Umbilical cord (tissue), 2 donors: ENCODE measurements at places on chromosomes 7 and 10. TPM values are rescaled to one million over a fixed set of nuclear protein-coding genes. Genes with fewer than 3 reads are reported as not detected.

The AKR1C8 gene
- total RNA-seq = 2.9 TPM

DNA sequence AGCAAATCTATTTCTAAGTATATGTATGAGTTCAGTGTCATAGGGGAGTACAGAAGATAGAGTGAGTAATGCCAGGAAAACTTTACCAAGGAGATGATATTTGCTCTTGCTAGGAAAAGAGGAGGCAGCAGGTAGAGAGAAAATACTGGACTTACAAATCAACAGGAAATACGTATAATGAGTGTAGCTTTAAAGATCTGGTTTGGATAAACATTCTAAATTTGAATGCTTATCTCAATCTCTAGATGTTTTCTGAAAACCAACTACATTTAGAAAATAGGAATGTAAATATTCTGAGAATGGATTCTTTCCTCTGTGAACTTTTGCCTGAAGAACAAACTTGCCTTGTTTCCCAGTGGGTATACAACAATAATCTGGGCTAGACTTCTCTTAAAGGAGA is 46.9 kb upstream of the GNAI1 start:
- DNase-seq = no peak

- DNase-seq = peak; percentile 91
Observed at GRCh38 chr10:124736491-124737136, 7.6 kb downstream of the FAM53B start.

The CTAGE4 gene
- 17.8 TPM for total RNA-seq

DNA sequence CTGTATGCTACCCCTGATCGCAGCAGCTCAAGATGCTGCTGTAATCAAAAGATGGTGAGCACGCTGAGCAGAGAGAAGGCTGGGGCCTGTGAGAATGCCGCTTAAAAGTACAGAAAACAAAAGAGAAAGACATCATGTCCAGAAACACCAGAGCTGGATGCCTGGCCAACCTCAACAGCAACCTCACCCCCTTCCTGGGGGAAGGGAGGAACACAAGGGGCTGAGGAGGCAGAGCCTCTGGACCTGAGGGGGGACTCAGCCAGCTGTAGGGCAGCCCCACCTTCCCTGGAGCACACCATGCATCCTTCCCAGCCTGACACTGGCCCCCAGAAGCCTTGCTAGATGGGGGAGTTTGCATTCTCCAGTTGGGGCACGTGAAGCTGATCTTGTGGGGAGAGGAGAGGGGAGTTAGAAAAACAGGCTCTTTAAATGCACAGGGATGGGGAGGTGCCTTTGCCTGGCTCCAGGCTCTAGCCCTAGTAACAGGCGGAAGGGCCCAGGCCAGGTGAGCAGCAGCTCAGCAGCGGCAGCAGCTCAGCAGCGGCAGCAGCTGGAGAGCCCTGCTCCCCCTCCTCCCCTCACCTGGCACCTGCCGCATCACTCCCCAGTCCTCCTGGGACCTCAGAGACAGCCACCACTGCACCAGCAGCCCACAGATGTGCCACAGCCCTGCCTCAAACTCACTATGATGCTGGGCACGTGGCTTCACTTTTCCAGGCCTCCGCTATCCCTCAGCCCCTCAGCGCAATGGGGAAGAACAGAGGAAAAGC is 156.3 kb downstream of the NEURL1 start:
- no peak for DNase-seq

DNA sequence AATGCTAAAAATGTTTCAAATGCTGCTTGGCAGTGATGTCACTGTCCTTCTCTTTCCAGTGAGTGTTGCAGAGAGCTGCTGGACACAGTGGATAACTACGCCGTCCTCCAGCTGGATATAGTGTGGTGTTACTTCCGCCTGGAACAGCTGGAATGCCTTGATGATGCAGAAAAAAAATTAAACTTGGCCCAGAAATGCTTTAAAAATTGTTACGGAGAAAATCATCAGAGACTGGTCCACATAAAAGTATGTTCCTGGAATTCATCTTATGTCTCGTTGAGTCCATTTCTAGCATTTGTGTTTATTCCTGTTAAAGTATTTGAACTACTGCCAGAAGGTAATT is 25.2 kb downstream of the NUB1 start:
- peak; percentile 87 for DNase-seq

The GPR37 gene
- total RNA-seq = 1.2 TPM

GRCh38 chr10:21336476-21337170 is 188.9 kb downstream of the SKIDA1 start:
- DNase-seq = peak; percentile 95

DNA sequence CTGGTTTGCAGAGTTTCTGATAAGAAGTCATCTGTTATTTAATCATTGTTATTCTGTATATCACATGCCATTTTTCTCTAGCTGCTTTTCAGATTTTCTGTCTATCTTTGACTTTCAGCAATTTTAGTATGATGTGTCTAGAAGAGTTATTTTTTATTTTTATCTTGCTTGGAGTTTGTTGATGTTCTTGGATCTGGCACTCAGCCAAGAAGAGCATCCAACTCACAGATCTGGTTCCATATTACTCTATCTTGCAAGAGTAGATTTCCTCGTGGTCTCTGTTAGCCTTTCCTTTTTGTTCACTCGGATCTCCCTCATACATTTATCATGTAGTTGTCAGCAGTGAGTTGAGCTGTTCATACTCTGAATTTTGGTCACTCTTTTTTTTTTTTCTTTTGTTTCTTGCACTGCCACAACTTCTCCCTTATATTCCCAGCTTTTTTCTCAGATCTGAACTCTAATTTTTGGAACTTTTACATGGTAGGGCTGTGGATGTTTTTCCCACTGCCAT is 54.8 kb upstream of the CALCR start:
- DNase-seq = no peak

DNA sequence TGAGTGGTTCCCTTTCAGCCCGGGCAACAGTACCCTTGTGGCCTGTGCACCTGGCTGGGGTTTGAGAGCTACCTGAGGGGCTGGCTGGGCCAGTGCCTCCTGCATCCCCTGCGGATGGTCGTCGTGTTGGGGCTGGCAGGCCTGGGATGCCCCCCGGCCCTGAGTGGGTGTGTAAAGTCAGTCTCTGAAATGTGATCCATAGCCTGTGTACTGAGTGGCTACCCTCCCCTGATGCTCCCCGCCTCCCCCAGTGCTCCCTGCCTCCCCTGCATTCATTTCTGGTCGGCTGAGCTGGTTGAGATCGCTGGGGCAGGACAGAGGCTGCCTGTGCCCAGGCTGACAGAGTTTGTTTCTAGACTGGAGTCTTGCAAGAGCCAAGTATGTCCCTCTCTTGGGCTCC is 9.3 kb downstream of the ZNF316 start:
- DNase-seq = no peak

- peak; percentile 73 for DNase-seq
Observed at GRCh38 chr10:110005719-110006118, 2.1 kb upstream of the ADD3 start.

The CUBN gene
- total RNA-seq = 1.4 TPM

GRCh38 chr10:91201213-91201996 is 19.1 kb upstream of the PCGF5 start:
- DNase-seq = no peak

GRCh38 chr10:101310529-101311184 is 43.3 kb upstream of the BTRC start:
- peak; percentile 61 for DNase-seq

DNA sequence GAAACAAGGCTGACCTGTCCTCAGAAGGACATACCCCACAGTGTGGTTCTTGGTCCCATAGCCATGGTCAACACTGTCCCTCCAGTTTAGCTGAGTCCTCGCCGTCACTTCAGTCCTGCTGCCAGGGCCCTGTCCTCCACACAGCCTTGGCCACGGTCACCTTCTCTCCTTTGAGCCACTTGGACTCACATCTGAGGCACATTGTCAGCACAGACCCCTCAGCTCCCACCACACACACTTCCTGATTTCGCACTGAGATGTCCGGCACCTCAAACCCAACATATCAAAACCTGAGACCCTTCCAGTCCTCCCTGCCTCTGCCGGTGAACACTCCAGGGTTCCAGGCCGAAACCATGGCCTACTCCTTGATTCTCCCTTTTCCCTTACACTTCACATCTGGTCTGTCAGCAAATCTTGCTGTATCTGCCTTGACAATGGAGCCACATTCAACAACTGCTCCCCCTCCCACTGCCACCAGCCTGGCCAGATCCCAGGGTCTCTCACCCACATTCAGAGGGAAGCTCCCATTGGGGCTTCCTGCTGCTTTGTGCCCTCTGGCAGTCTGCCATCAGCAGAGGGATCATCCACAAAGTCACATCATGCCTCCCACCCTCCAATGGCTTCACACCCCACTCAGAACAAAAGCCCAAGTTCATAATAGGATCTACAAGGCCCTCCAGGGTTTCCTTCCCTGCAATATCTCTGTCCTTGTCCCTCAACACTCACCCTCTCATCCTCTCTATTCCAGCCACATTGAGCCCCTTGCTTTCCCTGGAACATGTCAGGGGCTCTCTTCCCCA is 219.6 kb upstream of the SHH start:
- no peak for DNase-seq

The NME8 gene
- not detected for total RNA-seq

DNA sequence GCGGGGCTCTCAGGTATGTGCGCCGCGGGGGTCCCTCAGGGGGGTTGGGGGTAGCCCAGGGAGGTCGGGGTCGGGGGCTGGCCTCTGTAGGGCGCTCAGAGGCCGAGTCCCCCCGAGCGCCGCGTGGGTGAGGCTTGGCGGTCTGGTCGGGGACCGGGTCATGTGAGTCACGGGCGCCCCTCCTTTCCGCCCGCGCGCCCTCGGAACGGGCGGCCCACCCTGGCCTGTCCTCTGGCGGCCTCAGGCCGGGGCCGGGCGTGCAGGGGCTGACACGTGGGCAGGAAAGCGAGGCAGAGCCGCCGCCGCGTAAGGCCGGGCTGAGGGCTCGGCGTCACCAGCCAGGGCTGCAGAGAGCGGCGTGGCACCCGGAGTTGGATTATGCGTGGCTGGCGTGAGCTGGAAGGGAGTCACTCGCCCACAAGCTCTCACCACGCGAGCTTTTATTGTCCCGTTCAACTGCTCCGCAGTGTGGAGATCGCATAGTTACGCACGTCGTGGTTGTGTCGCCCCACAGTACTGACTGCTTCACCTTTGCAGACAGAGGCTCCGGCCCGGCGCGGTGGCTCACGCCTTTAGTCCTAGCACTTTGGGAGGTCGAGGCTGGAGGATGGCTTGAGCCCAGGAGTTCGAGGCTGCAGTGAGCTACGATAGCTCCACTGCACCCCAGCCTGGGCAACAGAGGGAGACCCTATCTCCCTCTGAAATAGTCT is 385 bp downstream of the SHLD2 start:
- DNase-seq = peak; percentile 90

The NRCAM gene
- total RNA-seq = 8.9 TPM

- no peak for DNase-seq
Observed at GRCh38 chr7:70372768-70373515, 759.0 kb upstream of the GALNT17 start.

GRCh38 chr10:484925-485661 is 204.4 kb downstream of the DIP2C start:
- DNase-seq = no peak

DNA sequence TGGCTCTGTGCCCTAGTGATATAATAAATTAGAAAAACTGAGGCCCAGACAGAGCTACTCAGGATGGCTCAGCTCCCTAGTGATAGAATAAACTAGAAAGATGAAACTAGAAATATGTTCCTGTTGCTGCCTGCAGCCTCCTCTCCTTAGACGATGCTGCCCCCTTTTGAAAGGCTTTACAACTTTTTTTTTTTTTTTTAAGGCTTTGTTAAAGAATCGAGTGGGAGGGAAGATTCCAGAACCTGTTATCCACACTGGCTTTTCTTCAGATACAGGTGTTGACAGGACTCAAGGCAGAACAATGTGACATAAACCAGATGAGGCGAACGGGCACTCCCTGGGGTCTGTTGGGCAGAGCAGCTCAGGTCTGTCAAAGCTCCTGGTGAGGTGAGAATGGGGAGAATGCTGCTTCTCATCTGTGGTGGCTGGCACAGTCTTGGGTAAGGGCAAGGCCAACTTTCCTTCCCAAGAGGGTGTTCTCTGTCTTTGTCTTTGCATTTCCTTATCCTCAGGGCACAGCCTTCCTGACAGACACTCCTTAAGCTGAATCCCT is 175.1 kb downstream of the COBL start:
- peak; percentile 63 for DNase-seq

- DNase-seq = no peak
Observed at GRCh38 chr10:132466520-132467463, 69.8 kb downstream of the PWWP2B start.

- no peak for DNase-seq
Observed at GRCh38 chr10:43305876-43306275, 39.0 kb upstream of the RASGEF1A start.

GRCh38 chr7:42928754-42929153 is 3.2 kb downstream of the PSMA2 start:
- no peak for DNase-seq
